ENCODE measurements at places on chromosomes 5 and 9.

DNA sequence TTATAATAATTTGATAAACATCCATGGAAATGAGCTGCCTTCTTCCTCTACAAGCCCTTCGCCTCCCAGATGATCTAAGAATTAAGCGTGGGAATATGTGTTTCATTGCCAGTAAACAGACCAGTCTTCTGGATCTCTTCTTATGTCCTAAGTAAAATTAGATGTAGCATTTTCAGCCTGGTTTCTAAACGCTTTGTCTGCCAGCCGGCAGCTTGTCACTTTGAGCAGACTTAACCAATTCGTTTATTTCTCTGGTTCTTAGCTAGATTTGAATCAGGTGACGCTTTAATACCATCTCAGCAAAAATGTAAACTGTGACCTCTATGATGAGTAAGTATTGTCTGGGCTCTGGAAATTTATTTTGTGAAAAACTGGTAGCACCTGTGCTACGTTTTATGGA is 380.6 kb upstream of the NUDT12 start:
- H3K27ac ChIP-seq = no peak overlapping the region
- no peak for DNase-seq
- no peaks in the 10 kb centered on the region for H3K4me1 ChIP-seq
- H3K4me3 ChIP-seq = no peak overlapping the region
- no peaks in the 10 kb centered on the region for H3K36me3 ChIP-seq

DNA sequence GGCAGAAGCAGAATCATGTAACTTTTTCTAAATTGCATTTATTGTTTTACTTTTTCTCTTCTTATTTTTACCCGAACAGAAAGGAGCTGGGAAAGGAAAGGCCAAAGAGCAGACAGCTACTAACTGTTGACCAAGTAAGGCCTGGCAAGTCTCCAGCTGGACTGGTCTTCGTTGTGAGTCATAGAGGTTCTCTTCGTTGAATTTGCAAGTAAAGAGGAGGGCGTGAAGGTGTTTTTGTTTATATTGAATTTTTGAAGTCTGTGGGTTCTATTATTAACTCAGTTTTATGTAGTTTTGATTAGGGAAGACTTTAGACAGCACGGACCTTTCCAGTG is 416.5 kb upstream of the CCNH start:
- no peaks in the 10 kb centered on the region for H3K27me3 ChIP-seq
- DNase-seq = no peak
- no peak overlapping the region for H3K27ac ChIP-seq
- H3K4me1 ChIP-seq = no peaks in the 10 kb centered on the region
- H3K36me3 ChIP-seq = no peaks in the 10 kb centered on the region
- H3K4me3 ChIP-seq = no peak overlapping the region

GRCh38 chr5:165459232-165459631 is 1953.8 kb downstream of the MAT2B start:
- no peaks in the 10 kb centered on the region for H3K27me3 ChIP-seq
- H3K4me3 ChIP-seq = no peak overlapping the region
- no peak for DNase-seq
- no peaks in the 10 kb centered on the region for H3K4me1 ChIP-seq
- no peak overlapping the region for H3K27ac ChIP-seq
- no peaks in the 10 kb centered on the region for H3K36me3 ChIP-seq

DNA sequence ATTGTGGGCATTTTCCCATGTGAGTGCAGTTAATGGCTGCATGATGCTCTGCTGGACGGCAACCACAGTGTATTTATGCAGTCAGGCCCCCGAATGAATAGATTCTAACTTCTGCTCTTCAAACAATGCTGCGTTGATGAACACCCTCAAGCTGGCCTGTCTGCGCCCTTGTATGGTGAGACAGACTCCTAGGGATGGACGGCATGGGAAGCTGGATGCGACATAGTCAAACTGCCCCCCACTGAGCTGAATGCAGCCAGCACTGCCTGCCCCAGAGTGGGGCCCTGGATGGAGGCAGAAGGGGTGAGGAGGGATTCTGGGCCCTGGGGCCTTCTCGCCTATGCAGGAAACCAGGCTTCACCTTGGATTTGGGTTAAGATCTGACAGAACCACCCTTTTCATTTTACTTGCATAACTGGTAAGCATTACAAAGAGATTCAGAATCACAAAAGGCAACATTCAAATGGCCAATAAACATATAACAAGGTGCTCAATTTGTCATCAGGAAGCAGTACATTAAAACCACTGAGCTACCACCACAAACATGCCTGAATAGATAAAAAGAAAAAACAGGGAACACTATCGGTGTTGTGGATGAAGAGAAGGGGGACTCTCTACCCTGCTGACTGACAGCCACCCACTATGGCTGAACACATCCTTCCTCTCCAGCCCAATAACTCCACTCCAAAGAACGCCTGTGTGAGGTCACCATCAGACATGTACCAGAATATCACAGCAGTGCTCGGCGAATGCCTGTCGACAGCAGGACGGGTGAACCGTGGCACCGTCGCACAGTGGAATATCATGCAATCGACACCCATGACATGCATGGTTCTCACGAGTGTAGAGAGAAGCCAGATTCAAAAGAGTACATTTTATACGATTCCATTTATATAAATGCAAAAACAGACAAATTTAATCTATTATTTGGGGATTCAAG is 79.1 kb downstream of the RAPGEF1 start:
- H3K27ac ChIP-seq = no peak overlapping the region
- H3K36me3 ChIP-seq = no peaks in the 10 kb centered on the region
- no peaks in the 10 kb centered on the region for H3K27me3 ChIP-seq
- no peak overlapping the region for H3K4me3 ChIP-seq

GRCh38 chr5:169550227-169550626 is 33.3 kb upstream of the SPDL1 start:
- H3K36me3 ChIP-seq = no peaks in the 10 kb centered on the region
- no peak overlapping the region for H3K4me3 ChIP-seq
- no peak for DNase-seq
- no peak overlapping the region for H3K27ac ChIP-seq

- no peak overlapping the region for H3K4me3 ChIP-seq
- no peak for DNase-seq
- H3K27ac ChIP-seq = no peak overlapping the region
- no peaks in the 10 kb centered on the region for H3K36me3 ChIP-seq
Measured at GRCh38 chr5:16740066-16740810, 123.4 kb upstream of the RETREG1 start.

DNA sequence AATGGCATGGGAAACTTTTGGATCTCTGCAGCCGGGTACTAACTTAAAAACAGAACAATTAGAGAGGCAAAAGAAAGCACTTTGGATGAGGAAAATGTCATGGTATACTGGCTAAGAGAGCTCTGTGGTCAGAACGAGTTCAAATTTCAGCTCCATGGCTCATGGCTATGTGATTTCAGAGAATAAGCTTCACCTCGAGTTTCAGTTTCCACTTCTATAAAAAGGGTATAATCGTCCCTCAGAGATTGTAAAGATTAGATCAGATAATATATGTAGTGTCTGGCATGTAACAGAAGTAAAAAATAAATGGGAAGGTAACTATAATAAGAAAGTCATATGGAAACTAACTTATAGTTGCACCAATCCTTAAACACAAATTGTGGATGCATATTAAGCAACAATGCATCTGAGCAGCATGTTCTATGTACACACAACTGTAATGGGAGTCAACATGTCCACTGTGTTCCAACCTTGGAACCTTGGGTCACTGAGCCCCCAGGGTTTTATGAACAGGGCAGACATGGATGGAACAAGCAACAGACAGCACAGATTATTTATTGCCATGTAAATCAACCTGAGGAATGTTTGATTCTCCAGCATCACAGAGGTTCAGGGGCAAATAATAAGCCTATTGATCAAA is 145.4 kb downstream of the MAPKAP1 start:
- H3K36me3 ChIP-seq = peaks cover 9% of the 10 kb centered on the region
- peaks cover 27% of the 10 kb centered on the region for H3K4me1 ChIP-seq
- DNase-seq = no peak
- H3K4me3 ChIP-seq = no peak overlapping the region
- H3K27me3 ChIP-seq = no peaks in the 10 kb centered on the region

DNA sequence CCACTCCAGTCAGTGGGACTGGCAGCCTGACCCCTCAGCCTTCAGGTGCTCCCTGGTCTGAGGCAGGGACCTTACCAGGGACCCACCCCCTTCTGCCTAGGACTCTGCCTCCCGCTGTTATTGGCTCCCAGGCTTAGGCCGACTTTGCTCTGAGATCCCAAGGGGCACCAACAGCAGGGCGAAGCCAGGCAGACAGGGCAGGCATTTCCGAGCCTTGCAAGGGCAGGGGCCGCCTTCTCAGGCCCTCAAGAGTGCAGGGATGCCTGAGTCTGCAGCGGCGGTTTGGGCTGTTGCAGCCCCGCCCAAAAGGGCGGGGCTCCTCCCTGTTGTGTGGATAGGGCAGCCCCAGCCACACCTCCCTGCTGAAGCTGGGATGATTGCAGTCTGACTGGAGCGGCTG is 644.6 kb downstream of the PRR16 start:
- no peaks in the 10 kb centered on the region for H3K36me3 ChIP-seq
- no peaks in the 10 kb centered on the region for H3K27me3 ChIP-seq
- DNase-seq = no peak
- H3K4me3 ChIP-seq = no peak overlapping the region
- H3K4me1 ChIP-seq = no peaks in the 10 kb centered on the region

DNA sequence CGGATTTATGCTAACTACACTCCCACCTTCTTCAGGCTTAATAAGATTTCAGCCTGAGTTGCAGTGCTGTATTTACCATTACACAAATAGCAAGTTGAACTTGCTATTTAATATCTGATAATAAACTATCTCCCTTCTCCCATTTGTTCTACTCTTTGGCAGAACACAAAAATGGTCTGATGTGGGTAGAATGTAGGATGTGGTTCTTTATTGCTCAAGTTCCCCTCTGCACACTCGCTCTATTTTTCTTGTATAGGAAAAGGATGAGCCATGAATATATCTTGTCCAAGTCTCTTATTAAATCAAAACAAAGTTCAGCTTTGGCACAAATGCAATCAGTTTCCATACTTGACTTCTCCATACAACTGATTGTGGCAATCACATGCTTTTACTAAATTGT is 37.2 kb upstream of the KIF2A start:
- no peak overlapping the region for H3K4me3 ChIP-seq
- no peaks in the 10 kb centered on the region for H3K36me3 ChIP-seq
- no peaks in the 10 kb centered on the region for H3K27me3 ChIP-seq
- no peaks in the 10 kb centered on the region for H3K4me1 ChIP-seq

DNA sequence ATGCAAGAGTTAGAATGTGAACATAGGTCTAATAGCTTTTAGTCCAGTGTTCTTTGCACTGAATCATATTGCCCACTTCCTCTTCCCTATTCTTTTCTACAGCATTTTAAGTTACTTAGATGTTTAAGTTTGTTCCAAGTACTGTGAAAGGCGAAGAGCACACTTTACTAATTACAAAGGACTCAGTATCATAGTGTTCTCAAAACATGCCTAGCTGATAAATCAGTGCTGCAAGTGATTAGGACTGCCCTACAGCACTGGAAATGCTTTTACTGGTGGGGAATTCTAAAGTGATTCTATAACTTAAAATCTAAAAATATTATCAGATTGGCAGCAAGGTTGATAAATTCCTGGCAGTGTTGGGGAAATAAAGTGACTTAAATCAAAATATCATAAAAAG is 177.9 kb upstream of the KCNN2 start:
- no peaks in the 10 kb centered on the region for H3K27me3 ChIP-seq
- H3K27ac ChIP-seq = no peak overlapping the region
- no peaks in the 10 kb centered on the region for H3K36me3 ChIP-seq
- no peak overlapping the region for H3K4me3 ChIP-seq
- H3K4me1 ChIP-seq = no peaks in the 10 kb centered on the region
- DNase-seq = no peak

DNA sequence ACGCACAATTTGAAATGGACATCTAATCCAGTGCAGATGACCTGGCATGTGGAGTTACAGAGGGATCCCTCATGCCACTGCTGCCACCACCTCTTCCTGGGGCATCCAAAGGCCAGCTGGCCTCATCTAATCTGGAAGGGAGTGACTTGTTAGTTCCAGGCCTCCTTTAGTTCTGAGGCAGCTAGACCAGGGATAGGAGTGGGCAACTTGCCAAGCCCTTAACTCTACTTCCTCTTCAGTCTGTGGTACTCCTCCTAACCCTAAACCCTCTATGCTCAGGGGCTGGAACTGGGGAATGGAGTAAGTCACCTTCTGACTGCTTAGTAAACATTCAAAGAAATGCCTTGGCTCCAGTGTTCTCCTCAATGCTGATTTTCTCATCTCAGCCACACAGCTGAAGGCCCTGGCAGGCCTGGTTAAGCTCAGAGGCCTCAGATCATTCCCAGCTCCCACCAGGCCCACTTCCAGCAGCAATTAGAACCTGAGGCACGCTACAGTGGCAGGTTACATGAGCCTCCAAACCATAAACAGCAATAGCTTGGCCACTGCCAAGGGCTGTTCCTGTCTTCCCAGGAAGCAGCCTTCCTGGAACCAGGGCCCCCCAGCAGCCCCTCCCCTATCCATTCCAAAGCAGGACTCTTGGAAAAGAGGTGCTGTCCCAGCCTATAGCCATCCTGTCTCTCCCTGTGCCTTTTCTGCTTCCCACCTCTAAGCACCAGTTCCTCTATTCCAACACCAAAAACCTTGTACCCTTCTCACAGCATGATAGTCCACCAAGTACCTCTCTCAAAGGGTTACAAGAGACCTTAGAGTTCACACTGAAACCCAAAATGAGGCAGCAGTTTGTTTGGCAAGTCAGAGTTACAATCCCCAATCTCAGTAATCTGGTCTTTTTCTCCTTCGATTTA is 2.0 kb downstream of the EIF4EBP3 start:
- no peak for DNase-seq
- H3K27me3 ChIP-seq = no peaks in the 10 kb centered on the region
- H3K4me3 ChIP-seq = no peak overlapping the region

DNA sequence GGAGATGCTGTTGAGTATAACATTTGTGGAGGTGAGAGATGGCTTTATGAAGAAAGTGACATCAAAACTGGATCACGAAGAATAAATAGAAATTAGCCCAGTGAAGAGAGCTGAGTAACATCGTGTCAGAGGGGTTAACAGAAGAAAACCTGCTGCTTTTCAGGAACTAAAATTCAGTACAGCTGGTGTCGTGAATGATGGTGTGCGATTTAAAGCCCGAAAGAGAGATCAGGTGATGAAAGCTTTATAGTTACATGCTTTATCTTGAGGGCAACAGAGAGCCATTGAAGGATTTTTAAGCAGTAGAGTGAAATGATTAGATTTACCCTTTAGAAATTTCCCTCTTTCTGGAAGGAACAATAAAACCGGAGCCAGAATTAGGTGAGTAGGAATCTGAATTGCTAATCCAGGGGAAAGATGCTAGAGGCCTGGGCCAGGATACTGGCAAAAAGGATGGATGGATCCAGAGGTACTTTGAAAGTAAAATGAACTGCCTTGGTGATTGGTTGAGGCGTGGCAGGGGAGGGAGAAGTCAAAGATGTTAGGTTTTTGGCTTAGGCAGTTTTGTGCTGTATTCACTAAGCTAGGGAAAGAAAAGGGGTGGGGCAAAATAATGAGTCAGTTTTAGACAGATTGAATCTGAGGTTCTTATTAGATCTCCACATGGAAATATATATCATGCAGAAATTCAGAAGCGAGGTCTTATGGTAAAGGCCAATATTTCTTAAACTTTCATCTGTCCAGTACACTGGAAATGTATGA is 3.4 kb downstream of the LRRC70 start:
- H3K4me3 ChIP-seq = no peak overlapping the region
- no peak overlapping the region for H3K27ac ChIP-seq
- H3K27me3 ChIP-seq = no peaks in the 10 kb centered on the region
- no peaks in the 10 kb centered on the region for H3K36me3 ChIP-seq
- no peak for DNase-seq
- H3K4me1 ChIP-seq = no peaks in the 10 kb centered on the region

Measured in vagina (tissue), 2 donors.